AG04450 (cell line): ENCODE measurements at places on chromosomes 5 and 9.

- DNase-seq, result no peak
Measured at GRCh38 chr9:131096269-131097125, at the start of gene AIF1L. TSS of gene AIF1L (plus strand) at chr9:131096531. CDS start at chr9:131096630, 99 bp downstream.

DNA sequence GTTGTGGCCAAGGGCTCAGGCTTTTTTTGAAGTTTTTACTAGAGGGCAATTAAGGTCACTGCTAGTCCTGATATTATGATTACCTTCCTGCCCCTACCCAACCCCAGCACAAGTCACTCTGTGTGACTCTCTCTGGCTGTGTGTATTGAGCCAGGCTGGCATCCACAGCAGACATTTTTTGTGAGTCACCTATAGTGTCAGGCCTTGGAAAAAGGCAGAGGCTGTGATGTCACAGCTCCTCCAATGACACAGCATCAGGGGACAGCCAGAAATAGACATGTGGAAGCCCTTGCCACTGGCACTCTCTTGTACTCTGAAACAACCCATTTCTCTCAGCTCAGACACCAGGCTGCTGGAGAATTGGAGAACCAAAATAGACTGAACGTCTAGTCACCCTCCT, 145.4 kb downstream of the NMUR2 start:
- DNase-seq, result no peak

DNA sequence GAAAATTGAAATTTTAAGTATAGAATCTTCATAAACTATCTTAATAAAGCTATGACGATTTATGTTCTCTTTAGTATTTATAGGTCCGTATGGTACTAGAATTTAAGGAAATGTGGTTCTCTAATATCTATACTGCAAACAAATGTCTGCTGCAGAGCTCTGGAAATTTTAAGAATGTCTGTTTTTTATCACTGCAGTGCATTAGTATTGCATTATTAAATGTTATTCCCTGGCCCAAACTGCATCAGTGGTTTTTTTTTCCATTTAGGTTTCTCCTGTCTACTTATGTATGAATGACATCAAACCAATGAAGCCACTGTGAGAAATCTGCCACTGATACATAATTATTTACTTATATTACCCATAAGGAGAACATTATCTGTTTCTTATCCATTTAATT, 211.4 kb upstream of the CD180 start:
- DNase-seq, result no peak

DNA sequence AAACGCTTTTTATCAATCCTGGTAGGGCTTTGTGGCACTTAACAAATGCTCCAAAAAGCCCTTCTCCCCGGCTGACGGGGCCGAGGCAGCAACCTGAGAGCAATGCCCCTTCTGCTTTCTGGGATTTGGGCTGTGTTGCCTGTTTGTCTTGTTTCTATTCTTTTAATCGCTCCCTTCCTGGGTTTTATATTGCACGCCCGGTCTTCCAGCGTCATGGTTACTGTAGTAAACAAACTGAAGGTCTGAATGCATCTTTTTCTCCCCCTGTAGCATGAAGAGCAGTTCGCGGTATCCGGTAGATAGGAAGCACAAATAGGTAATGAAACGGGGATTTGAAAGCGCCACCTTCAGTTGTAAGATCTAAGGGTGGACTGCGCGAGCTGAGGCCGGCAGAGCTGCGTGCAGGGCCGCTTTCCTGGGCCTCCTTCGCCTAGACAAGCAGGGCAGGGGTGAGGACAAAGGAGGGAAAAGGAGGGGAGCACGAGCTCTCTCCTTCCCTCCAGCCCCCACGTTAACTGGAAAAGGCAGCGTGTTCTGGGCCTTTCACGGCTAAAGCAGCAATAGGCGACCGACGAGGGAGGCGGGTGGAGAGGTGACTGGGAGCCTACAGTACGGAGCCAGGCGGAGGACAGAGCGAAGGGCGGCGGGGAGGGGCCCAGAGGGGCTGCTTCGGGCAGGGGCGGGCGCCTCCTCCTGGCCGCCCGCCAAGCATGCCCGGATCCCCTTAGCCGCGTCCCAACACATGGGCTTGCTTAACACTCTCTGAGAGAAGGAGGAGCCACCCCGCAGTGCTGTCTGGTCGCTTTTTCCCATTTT, 49.3 kb upstream of the ZNF366 start:
- no peak for DNase-seq

DNA sequence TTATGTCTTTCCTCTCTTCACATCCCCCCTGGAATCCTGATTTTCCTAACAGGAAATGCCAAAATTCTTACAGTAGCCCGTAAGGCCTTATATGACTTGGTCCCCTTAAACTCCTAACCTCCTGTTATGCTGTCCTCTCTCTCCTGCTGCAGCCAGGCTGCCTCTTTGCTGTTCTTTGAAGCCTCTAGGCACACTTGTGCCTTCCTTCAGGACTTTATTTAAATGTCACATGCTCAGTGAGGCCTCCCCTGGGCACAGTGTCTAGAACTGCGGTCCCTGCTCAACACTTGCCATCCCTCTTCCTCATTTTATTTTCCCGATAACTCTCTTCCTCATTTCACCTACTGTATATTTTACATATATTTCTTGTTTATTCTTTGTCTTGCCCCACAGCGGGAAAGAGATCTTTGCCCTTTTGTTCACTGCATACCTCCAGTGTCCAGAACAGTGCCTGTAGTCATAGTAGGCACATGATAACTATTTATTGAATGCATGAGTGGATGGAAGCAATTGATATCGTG, 5.5 kb upstream of the SHB start:
- DNase-seq, result peak; percentile 30

DNA sequence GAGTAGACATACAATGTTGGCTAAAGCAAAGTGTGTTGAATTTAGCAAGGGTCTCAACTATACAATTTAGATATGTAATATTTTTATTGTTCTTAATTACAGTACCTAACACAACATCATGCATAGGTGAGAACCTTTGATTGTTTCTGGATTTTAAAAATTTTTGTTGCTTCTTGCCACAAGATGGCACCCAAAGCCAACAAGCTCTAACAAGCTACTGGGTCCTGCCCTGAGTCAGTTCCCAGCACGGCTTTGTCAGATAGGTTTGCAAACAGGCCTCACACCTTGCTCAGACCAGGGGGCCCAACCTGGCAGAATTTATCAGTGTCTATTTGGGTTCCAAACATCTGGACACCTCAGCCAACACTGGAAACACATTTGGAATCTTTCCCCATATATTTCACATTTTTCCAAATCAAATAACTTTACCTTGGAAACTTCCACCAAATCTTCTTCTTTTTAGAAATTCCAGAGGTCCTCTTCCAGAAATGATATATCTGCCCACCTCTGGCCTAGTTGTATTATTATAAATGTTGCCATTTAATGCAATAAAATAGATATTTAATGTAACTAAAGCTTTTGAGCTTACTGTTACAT, 49.5 kb upstream of the EGFLAM start:
- peak; percentile 3 for DNase-seq
